ENCODE measurements at places on chromosomes 7 and 10. TPM values are rescaled to one million over a fixed set of nuclear protein-coding genes. Genes with fewer than 3 reads are reported as not detected.

Gene TMEM236
- 0.05 TPM for total RNA-seq

DNA sequence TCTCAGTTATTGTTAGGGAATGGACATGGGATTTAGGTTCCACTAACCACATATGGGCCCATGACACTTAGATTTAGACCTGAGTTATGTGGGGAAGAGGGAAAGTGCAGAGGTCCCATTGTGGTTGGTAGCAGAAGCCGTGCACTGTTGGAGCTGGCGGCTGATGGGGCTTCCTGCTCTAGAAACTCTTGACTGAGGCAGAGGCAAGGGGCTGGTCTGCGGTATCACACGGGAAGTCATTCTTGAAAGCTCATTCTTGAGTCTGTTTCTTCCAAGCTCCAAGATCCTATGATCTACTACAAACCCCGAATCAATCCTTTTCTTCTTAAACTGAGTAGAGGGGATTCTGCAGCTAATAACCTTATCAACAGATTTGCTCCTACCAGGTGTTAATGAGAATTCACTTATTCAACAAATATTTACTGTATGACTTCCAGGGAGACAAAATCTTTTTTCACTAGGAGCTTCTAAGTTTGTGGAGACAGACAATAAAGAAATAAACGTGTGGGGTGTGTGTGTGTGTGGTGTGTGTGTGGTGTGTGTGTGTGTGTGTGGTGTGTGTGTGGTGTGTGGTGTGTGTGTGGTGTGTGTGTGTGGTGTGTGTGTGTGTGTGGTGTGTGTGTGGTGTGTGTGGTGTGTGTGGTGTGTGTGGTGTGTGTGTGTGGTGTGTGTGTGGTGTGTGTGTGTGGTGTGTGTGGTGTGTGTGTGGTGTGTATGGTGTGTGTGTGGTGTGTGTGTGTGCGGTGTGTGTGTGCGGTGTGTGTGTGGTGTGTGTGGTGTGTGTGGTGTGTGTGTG lies 57.1 kb downstream of the AOC1 start:
- peaks cover 41% of the 10 kb centered on the region for H3K27me3 ChIP-seq
- DNase-seq, result peak; percentile 80
- H3K4me3 ChIP-seq, result no peak overlapping the region
- peaks cover 6% of the 10 kb centered on the region for H3K4me1 ChIP-seq
- H3K27ac ChIP-seq, result no peak overlapping the region

GRCh38 chr7:35495844-35496243 lies 199.1 kb downstream of the HERPUD2 start:
- no peak overlapping the region for H3K4me3 ChIP-seq
- no peaks in the 10 kb centered on the region for H3K36me3 ChIP-seq
- no peak for DNase-seq
- no peaks in the 10 kb centered on the region for H3K4me1 ChIP-seq
- no peak overlapping the region for H3K27ac ChIP-seq

DNA sequence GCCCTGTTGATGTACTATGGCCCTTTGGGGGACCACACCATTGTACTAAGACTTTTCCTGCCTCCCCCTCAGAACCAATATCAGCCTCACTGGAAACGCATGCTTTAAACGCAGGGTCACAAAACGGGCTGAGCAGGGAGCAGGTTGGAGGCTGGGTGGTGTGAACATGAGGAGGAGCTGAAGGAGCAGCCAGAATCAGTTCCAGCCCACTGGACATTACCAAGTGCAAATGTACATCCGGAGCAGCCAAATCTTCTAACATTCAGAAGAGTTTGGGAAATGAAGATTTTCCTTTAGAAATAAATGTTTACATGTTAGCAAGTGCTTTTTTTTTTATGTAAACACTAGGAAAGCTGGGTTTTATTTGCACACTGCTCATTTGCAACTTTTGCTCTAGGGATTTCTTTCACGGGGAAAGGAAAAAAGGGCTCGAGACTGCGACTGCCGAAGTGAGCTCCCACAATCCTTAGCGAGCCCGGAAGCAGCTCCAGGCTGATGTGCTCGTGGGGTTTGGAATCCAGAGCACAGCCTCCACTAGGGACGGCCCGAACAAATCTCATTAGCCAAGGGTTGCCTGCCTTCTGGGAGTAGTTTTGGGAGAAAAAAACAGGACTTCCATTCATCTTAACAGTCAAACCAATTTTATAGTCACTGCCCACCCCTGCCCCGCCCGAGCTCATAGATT lies 108.0 kb upstream of the YAE1 start:
- no peak overlapping the region for H3K27ac ChIP-seq
- H3K4me3 ChIP-seq, result no peak overlapping the region
- no peaks in the 10 kb centered on the region for H3K36me3 ChIP-seq
- DNase-seq, result no peak
- H3K4me1 ChIP-seq, result no peaks in the 10 kb centered on the region
- peaks cover 19% of the 10 kb centered on the region for H3K27me3 ChIP-seq
